ENCODE measurements at places on chromosomes 7 and 10. TPM values are rescaled to one million over a fixed set of nuclear protein-coding genes. Genes with fewer than 3 reads are reported as not detected.

GRCh38 chr7:92415225-92415624, 32.1 kb upstream of the GATAD1 start:
- DNase-seq = no peak

- no peak for DNase-seq
Observed at GRCh38 chr7:33725111-33726025, 180.0 kb upstream of the BMPER start.

DNA sequence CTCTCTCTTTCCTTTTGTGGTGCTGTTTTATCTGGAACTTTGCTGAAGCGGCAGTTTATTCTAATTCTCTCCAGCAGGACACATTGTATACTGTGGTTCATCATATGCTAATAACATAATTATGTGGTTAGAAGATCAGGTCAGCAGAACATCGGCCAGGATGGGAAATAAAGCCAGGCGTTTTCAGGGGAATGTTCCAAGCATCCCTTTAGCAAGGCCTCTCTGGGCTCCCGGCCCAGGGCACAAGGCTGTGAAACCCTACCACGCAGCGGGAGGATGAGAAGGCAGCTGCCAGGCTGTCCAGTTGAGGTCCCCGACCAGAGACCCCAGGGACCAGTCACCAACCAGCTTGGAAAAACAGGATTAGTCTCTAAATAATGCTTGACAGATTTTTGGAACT, 112.2 kb upstream of the GALNT17 start:
- DNase-seq = no peak

GRCh38 chr7:39617005-39617404, 6.4 kb upstream of the RALA start:
- no peak for DNase-seq

The AMZ1 gene
- 0.32 TPM for total RNA-seq

The PAPOLB gene
- total RNA-seq = 0.24 TPM

The TCAF2 gene
- total RNA-seq = 1.7 TPM
